Natural killer cell (primary cell): ENCODE measurements at places on chromosomes 5 and 9. TPM values are rescaled to one million over a fixed set of nuclear protein-coding genes. Genes with fewer than 3 reads are reported as not detected.

S1PR3 gene
- 1.1 TPM for total RNA-seq

CTSV gene
- not detected for total RNA-seq

ZNF879 gene
- total RNA-seq = 7.6 TPM

FGFR4 gene
- 1.5 TPM for total RNA-seq

HRH2 gene
- 13.9 TPM for total RNA-seq

EIF4E1B gene
- not detected for total RNA-seq

FGF18 gene
- 0.16 TPM for total RNA-seq

IFNK gene
- total RNA-seq = not detected

FBP2 gene
- total RNA-seq = not detected

HMGCS1 gene
- 53.0 TPM for total RNA-seq

TUT7 gene
- 85.6 TPM for total RNA-seq

FAT2 gene
- not detected for total RNA-seq

LCN10 gene
- total RNA-seq = not detected

CLIC3 gene
- 286 TPM for total RNA-seq

PHF2 gene
- total RNA-seq = 24.8 TPM

PRELID2 gene
- 1.5 TPM for total RNA-seq

TMEM215 gene
- total RNA-seq = not detected

OR2S2 gene
- total RNA-seq = not detected

DNA sequence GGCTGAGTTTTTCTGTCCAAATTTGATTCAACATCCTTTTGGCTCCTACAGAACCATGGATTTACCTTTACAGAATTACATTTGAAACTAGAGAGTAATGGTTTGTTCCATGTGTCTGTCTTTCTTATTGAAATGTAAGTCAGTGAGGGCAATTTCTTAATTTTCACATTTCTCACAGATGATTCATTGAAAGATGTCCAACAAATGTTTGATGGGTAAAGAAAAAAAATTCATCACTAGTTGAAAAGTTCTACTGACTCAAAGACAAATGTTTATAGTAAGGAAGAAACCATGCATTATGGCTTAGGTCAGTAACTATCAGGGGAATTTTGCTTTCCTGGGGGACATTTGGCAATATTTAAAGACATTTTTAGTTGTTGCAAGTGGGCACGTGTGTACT is 131.6 kb upstream of the TRPM3 start:
- no peaks in the 10 kb centered on the region for H3K4me1 ChIP-seq
- no peak overlapping the region for H3K4me3 ChIP-seq
- DNase-seq = no peak
- no peak overlapping the region for H3K27ac ChIP-seq
- H3K36me3 ChIP-seq = no peaks in the 10 kb centered on the region

DNA sequence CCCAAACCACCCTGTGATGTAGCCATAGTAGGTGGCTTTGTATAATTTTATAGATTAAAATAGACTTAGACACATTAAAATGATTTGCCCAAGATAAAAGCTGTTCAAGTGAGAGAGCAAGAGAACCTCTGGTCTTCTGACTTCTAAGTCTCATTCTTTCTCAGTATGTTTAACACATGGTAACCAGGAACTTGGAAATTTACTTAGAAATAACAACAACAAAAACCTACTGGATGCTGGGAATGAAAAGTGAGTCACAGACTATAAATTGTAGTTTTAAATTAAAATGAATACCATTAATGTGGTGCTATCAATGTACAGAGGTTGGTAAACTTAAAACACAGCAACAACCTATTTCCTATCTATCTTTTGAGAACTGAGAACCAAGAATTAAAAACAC is 30.4 kb downstream of the HMGCR start:
- no peaks in the 10 kb centered on the region for H3K27me3 ChIP-seq
- H3K4me3 ChIP-seq = no peak overlapping the region
- no peak overlapping the region for H3K27ac ChIP-seq
- peaks cover 3% of the 10 kb centered on the region for H3K36me3 ChIP-seq

GRCh38 chr9:112752334-112753125 is 2.0 kb downstream of the SNX30 start:
- peaks cover 56% of the 10 kb centered on the region for H3K4me1 ChIP-seq
- H3K27me3 ChIP-seq = no peaks in the 10 kb centered on the region
- no peaks in the 10 kb centered on the region for H3K36me3 ChIP-seq
- no peak for DNase-seq
- H3K4me3 ChIP-seq = no peak overlapping the region
- no peak overlapping the region for H3K27ac ChIP-seq

DNA sequence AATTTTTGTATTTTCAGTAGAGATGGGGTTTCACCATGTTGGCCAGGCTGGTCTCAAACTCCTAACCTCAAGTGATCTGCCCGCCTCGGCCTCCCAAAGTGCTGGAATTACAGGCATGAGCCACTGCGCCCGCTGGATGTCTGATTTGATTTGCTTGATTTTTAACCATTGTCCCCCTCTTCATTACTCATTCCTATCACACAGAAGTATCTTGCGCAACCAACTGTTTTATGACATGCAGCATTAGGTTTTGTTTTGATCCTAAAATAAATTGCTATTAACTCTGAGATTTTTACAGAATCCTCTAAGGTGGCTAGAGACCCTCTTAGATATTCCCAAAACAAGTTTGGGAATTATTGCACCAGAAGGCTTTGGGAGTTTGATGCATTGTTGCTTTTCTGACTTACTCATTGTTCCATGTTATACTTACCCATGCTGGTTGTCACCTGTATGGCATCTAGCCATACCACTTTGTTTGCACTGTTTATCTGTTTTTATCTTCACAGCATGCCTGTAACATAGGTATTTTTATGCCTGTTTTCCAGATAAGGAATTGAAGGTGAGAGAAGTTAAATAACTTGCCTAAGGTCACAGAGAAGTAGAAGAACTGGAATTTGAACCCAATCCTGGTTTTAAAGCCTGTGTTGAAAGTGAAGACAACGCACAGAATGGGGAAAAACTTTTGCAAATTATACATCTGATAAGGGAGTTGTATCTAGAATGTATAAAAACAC is 35.9 kb upstream of the PWWP2A start:
- no peak overlapping the region for H3K27ac ChIP-seq
- no peak for DNase-seq
- H3K27me3 ChIP-seq = no peaks in the 10 kb centered on the region
- H3K4me1 ChIP-seq = peaks cover 2% of the 10 kb centered on the region
- no peak overlapping the region for H3K4me3 ChIP-seq
- H3K36me3 ChIP-seq = no peaks in the 10 kb centered on the region

GRCh38 chr5:34789021-34789531 is 49.9 kb upstream of the TTC23L start:
- no peak for DNase-seq
- no peaks in the 10 kb centered on the region for H3K36me3 ChIP-seq
- no peak overlapping the region for H3K4me3 ChIP-seq
- H3K27ac ChIP-seq = no peak overlapping the region

GRCh38 chr5:76234665-76235064 is 151.5 kb downstream of the SV2C start:
- no peaks in the 10 kb centered on the region for H3K36me3 ChIP-seq
- no peaks in the 10 kb centered on the region for H3K27me3 ChIP-seq
- no peak for DNase-seq
- no peaks in the 10 kb centered on the region for H3K4me1 ChIP-seq
- no peak overlapping the region for H3K27ac ChIP-seq
- H3K4me3 ChIP-seq = no peak overlapping the region

DNA sequence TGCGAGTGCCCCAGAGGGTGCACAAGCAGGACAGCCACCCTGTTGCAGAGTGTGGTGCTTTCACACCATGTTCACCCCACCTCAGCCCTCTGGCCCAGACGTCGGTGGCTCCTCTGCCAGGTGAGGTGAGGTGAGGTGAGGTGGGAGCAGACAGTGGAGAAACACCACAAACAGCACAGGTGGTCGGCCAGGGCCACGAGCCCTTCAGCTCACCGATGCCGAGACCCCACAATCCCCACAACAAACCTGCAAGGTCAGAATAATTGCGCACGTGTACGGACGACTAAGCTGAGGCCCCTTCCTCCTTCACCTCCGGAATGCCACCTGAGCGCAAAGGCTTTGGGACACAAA is 10.5 kb downstream of the BRD3 start:
- H3K4me1 ChIP-seq = peaks cover 56% of the 10 kb centered on the region
- no peak overlapping the region for H3K27ac ChIP-seq
- H3K36me3 ChIP-seq = peaks cover 13% of the 10 kb centered on the region

DNA sequence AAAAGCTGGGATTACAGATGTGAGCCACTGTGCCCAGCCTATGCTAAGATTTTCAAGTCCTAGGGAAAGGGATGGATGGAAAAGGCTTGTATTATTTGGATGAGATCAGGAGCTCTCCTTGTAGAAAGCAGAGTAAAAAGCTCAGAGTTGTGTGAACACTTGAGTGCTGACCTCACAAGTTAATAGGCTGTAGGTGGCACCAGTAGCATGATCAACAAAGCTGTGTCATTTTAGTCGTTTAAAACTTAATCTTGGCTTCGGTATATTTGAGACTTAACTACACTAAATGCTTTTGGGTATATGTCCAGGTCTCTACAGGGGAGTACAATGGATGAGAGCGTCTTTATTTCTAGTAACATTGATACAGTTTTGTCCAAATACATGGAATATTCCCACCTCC is 264.2 kb downstream of the TMEM38B start:
- H3K4me3 ChIP-seq = no peak overlapping the region
- DNase-seq = no peak
- H3K27ac ChIP-seq = no peak overlapping the region
- H3K27me3 ChIP-seq = no peaks in the 10 kb centered on the region
- H3K4me1 ChIP-seq = no peaks in the 10 kb centered on the region

- no peak overlapping the region for H3K4me3 ChIP-seq
- no peaks in the 10 kb centered on the region for H3K36me3 ChIP-seq
- H3K27ac ChIP-seq = no peak overlapping the region
- H3K4me1 ChIP-seq = no peaks in the 10 kb centered on the region
- H3K27me3 ChIP-seq = no peaks in the 10 kb centered on the region
Observed at GRCh38 chr9:88258024-88258423, 119.7 kb upstream of the SPATA31C2 start.

GRCh38 chr9:35311891-35312639 is 150.3 kb downstream of the UNC13B start:
- H3K4me1 ChIP-seq = no peaks in the 10 kb centered on the region
- no peaks in the 10 kb centered on the region for H3K36me3 ChIP-seq
- no peaks in the 10 kb centered on the region for H3K27me3 ChIP-seq
- no peak overlapping the region for H3K27ac ChIP-seq
- H3K4me3 ChIP-seq = no peak overlapping the region

DNA sequence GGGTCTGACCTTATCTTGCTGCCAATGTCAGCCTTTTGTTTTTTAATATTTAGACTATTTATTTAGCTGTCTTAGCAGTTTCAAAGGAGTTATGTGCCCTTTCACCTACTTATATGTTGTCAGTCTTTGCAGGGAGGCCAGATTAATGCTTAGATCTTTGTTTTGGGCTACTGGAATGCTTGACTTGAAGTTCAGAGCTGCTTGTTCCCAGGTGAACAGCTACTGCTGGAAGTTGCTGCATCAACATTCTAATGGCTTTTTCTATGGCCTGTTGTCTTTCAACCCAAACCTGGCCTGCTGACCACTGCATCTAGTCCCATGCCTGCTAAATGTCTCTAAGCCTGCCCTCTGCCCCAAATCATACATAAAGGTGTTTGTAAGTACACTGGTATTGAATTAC is 3.0 kb downstream of the SLC22A5 start:
- peaks cover 8% of the 10 kb centered on the region for H3K4me1 ChIP-seq
- no peak overlapping the region for H3K27ac ChIP-seq
- DNase-seq = no peak
- no peaks in the 10 kb centered on the region for H3K36me3 ChIP-seq
- no peaks in the 10 kb centered on the region for H3K27me3 ChIP-seq

DNA sequence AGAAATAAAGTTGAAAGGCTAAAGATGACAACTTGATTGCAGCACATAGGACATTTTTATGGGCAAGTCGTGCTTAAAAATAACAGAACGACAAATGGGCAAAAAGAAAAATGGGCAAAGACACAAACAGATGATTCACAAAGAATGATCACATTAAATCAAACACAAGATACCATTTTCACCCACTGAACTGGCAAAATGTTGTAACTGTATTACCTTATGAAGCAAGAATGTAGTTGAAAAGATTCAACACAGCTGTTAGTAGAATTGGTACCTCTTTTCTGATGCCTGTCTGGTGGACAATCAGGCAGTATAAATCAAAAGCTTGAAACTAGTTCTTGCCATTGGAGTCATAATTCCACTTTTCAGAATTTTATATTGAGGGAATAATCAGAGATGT is 81.0 kb upstream of the PALM2AKAP2 start:
- no peaks in the 10 kb centered on the region for H3K27me3 ChIP-seq
- H3K4me3 ChIP-seq = no peak overlapping the region
- no peak overlapping the region for H3K27ac ChIP-seq
- no peaks in the 10 kb centered on the region for H3K36me3 ChIP-seq

DNA sequence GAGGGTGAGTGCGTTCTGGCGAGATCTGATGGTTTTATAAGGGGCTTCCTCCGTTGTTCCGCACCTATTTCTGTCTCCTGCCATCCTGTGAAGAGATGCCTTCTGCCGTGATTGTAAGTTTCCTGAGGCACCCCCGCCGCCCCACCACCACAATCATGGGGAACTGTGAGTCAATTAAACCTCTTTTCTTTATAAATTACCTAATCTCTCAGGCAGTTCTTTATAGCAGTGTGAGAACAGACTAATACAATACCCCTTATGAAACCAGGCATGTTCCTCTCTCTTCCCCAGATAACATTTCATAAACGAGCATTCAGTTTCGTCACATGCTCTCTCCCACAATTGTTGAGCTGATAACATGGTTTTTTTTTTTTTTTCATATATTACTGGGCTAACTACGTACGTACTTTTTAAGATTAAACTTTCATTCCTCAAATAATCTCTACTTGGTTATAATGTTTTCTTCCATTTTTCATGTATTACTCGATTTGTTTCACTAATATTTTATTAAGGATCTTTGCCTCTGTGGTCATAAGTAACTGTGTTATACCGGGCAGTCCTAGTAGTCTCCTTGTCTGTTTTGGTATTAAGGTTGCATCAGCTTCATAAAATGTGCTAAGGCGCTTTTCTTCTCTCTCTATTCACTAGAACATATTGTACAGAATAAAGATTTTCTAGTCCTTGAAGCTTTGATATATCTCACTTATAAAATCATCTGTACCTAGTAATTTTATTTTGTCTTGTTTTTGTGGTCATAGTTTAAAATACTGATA is 64.9 kb upstream of the MVB12B start:
- no peak for DNase-seq
- no peaks in the 10 kb centered on the region for H3K4me1 ChIP-seq
- peaks cover 14% of the 10 kb centered on the region for H3K27me3 ChIP-seq
- no peaks in the 10 kb centered on the region for H3K36me3 ChIP-seq
- no peak overlapping the region for H3K4me3 ChIP-seq

DNA sequence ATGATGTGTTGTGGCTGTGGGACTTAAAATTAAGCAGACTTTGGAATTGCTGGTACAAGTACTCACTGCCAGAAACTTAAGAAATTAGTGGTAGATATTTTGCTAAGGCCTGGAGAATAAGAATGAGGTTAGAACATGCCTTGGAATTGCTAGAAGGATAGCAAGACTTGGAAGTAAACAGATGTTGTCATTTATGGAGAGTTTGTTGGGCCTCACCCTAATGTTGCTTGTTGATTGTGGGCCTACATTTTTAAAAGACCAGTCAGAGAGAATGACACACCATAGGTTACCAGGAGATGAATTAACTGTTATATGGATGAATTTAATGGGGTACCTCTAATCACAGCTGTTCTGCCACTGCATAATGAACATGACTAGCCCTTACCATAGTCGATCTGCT is 120.1 kb upstream of the GAS1 start:
- H3K27me3 ChIP-seq = no peaks in the 10 kb centered on the region
- no peaks in the 10 kb centered on the region for H3K4me1 ChIP-seq
- no peak for DNase-seq
- no peaks in the 10 kb centered on the region for H3K36me3 ChIP-seq
- H3K4me3 ChIP-seq = no peak overlapping the region

- H3K4me1 ChIP-seq = no peaks in the 10 kb centered on the region
- no peak for DNase-seq
- H3K36me3 ChIP-seq = no peaks in the 10 kb centered on the region
- H3K27ac ChIP-seq = no peak overlapping the region
- H3K4me3 ChIP-seq = no peak overlapping the region
Observed at GRCh38 chr5:136308212-136308795, 57.0 kb downstream of the TRPC7 start.
